NCI-H1930 (cell line): ENCODE measurements at places on chromosomes 11 and 22.

DNA sequence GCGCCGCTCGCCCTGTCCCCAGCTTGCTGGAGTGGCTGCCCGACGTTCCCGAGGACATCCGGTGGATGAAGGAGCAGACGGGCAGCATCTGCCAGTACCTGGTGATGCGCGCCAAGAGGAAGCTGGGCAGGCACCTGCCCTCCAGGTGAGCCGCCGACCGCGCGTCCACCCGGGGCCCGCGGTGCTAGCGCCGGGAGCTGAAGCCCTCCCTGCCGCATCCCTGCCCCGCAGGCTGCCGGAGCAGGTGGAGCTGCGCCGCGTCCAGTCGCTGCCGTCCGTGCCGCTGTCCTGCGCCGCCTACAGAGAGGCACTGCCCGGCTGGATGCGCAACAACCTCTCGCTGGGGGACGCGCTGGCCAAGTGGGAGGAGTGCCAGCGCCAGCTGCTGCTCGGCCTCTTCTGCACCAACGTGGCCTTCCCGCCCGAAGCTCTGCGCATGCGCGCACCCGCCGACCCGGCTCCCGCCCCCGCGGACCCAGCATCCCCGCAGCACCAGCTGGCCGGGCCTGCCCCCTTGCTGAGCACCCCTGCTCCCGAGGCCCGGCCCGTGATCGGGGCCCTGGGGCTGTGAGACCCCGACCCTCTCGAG, 3.3 kb upstream of the CRACR2B start:
- no peak for DNase-seq

- DNase-seq, result no peak
Observed at GRCh38 chr22:27961680-27962079, 42.6 kb upstream of the PITPNB start.

DNA sequence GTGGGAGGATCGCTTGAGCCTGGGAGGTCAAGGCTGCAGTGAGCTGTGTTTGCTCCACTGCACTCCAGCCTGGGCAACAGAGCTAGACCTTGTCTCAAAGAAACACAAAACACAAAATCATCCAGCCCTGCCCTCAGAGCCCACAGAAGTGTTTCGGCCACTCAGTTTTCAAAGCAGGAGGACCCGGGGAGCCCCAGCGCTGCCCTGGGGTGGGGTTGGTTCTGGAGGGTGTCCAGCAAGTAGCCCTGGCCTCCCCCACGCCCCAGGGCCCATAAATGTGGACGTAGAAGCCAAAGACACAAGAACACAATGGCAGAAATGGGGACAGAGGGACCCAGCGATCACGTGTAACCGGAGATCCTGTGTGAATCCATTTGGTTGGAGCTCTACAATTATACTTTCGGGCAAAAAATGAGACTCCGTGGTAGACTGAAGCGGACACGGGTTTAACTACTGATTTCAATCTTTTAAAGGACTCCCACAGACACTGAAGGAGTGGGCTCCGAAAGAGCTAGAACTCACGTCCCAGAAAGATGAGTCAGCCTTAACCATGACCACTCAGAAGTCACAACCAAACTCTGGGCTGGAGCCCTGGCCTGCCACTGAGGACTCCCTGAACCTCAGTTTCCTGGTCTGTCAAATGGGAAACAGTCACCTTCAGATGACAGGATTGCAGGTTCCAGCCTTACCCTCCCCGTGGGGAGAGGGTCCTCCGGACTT, 9.0 kb upstream of the CYTH4 start:
- no peak for DNase-seq

DNA sequence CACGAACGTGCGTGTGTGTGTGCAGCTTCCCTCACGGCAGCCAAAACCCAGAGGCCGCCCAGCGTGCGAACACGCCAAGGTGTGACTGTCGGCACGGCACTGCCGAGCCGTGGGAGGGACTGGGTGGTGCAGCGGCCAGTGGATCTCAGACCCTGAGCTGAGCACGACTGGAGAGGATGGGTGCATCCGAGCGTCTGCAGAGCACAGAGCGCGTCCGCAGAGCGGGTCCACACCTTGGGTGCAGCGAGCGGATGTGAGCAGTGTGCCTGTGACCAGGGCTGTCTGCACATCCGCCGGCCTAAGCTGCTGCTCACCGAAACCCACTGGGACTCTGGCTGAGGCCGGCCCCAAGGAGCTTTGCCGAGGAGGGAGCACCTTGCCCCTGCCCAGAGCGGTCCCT, 22.7 kb downstream of the PTDSS2 start:
- no peak for DNase-seq

DNA sequence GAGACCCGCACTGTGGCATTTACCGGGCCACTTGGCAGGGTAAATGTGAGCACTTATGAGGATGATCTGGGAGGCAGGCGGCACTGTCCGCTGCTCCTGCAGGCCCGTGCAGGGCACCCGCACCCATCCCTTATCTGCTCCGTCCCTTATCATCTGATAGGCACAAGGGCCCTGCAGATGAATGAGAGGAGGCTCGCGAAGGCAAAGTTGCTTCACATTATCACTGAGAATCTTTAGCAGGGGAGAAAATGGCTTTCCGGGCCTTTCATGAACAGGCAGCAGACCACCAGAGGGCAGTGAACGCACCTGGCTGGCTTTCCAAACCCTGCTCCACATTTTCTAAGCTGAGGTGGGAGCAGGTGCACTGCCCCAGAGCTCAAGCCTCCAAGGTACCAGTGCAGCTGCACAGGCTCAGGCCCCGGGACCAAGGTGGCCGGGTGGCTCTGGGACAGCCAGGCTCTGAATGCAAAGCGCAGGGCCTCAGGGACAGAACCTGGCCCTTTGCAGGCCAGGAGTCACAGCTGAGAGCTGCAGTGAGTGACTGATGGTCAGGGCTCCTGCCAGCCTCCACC, 165.6 kb downstream of the SHANK2 start:
- peak; percentile 9 for DNase-seq

DNA sequence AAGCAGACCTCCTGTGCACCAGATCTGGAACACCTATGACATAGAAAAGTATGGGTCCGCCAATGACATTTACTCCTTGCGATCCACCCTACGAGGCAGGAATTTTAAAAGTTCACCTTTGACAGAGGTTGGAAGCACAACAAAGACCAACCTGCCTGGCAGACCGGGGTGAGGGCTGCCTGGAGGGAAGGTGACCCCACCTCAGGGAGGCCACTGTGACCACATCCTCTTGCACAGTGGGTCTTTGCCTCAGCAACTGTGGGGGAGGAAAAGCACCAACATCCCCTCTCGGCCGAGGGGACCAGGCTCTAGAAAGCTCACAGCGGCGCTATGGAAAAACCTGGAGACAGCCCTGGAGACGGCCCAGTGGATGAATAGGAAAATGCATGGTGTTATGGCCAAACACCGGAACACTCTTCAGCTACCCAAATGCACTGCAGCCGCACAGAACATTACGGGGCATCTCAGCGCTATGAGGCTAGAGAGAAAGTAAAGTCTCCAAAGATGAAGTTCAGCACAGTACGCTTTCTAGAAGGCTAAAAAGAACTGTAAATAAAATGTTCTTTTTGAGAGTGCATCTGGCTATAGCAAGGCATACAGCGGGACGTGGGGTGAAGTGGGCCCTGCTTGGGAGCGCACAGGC, 1.8 kb upstream of the SHISAL1 start:
- DNase-seq, result no peak

DNA sequence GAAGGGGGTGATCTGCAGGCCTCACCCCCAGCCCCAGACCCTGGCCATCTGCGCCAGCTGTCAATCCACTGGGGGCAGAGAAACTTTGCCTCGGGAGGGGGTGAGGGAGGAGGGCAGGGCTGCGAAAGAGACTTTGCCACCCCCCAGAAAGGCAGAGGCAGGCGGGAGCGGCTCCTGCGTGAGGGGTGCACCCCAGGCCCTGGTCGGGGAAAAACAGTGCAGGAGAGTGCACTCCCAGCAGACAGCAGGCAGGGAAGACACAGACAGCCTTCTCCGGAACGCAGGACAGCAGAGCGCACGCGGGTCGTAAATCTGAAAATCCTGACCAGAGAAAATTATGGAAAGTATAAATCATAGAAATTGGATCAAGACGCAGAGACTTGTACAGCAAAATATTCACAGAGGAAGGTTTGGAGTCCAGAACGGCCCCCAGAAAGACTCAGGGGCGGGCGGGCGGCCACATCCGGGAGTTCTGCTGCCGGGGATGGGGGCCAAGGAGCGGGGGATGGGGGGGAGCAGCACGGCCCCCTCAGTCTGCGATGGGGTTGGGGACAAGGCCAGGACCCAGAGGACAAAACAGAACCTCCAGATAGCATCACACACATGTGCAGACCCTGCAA, 8.0 kb upstream of the MRPL23 start:
- DNase-seq, result no peak

DNA sequence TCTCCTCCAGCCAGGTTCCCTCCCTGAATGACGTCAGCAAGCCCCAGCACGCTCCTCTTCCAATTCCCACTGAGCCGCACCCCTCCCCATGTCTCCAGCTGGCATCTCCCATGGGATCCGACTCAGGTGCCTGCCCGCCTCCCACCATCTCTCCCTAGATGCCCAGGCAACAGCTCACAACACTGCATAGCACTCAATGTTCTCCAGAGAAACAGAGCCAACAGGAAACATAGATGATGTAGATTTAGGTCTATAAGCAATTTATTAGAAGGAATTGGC, 532.3 kb downstream of the BRD1 start:
- DNase-seq, result no peak

- DNase-seq, result no peak
Observed at GRCh38 chr11:113603277-113604059, 102.6 kb downstream of the TMPRSS5 start.

- no peak for DNase-seq
Observed at GRCh38 chr11:46475926-46476545, 84.5 kb upstream of the CHRM4 start.

GRCh38 chr22:17957693-17958092, 66.7 kb downstream of the MICAL3 start:
- no peak for DNase-seq

- no peak for DNase-seq
Observed at GRCh38 chr11:126432065-126432461, 76.6 kb downstream of the ST3GAL4 start.

- no peak for DNase-seq
Observed at GRCh38 chr22:25099202-25099601, 100.5 kb upstream of the CRYBB3 start.

DNA sequence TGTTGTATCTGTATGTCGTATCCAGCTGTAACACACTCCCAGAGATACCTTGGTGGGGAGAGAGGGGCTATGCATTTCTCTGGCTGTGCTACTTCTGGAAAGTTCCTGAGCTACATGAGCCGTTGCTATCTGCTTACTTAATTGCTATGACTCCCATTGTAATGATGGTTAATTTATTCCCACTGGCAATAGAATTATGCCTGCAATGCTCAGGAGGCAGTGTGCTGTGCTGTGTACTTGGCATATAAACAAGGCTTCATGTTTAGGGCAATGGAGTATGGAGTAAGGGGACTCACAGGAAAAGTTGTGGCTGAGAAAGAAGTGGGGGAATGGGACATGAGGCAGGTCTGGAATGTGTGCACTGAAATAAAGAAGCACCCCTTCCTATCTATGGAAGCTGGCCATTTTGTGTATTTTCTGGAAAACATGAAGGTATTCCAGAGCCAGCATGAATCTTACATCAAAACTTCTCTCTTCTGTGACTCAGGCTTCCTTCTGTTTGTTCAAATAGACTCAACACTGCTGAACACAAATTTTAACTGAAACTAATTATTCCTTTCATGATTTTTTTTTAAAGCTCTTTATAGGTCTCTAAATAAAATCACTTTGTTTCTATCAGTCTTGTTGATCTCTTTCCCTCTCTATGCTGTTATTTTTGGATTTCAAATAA, 40.6 kb downstream of the CD44 start:
- no peak for DNase-seq

- no peak for DNase-seq
Observed at GRCh38 chr11:78036313-78036712, 13.2 kb upstream of the KCTD14 start.

GRCh38 chr11:112522536-112522935, 261.9 kb upstream of the PLET1 start:
- DNase-seq, result no peak

- DNase-seq, result no peak
Observed at GRCh38 chr11:125402435-125402834, 93.6 kb downstream of the FEZ1 start.

- DNase-seq, result no peak
Observed at GRCh38 chr22:29150701-29151100, 55.0 kb upstream of the EMID1 start.

- no peak for DNase-seq
Observed at GRCh38 chr11:79594834-79595233, 154.0 kb upstream of the TENM4 start.

- no peak for DNase-seq
Observed at GRCh38 chr11:20483931-20484330, 96.4 kb downstream of the PRMT3 start.

- no peak for DNase-seq
Observed at GRCh38 chr22:33639588-33640254, 280.6 kb downstream of the LARGE1 start.

- no peak for DNase-seq
Observed at GRCh38 chr11:907668-908067, 2.9 kb downstream of the CHID1 start.

DNA sequence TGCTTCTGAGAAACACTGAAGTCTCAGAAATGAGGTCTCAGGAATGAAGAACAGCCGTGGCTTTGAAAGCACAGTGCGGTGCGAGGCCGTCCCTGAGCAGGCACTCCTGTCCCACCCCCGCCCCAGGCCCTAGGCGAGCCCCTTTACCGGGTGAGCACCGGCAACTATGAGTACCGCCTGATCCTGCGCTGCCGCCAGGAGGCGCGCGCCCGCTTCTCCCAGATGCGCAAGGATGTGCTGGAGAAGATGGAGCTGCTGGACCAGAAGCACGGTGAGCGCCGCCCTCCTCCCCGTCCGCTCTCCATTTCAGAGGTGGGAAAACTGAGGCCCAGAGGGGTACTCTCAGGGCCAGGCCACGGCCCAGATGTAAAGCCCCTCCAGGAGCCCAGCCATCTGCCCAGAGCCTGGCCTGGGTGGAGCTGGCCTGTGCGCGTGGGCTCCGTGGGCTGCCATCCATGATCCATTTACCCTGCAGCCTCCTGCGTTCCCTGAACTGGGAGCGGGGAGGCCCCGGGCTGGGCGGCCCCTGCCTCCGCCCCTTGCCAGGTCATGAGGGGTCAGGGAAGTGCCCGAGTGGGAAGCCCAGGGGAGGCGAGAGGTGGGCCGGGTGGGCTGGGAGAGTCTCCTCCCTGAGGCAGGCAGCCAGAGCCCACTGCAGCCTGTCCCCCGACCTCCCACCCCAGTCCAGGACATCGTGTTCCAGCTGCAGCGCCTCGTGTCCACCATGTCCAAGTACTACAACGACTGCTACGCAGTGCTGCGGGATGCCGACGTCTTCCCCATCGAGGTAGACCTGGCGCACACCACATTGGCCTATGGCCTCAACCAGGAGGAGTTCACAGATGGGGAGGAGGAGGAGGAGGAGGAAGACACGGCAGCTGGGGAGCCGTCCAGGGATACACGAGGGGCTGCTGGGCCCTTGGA, 9.5 kb downstream of the SLC16A8 start:
- DNase-seq, result no peak

- DNase-seq, result no peak
Observed at GRCh38 chr11:129331217-129331616, 44.4 kb upstream of the BARX2 start.

- DNase-seq, result no peak
Observed at GRCh38 chr22:27635435-27635834, 166.1 kb downstream of the MN1 start.

- DNase-seq, result no peak
Observed at GRCh38 chr11:45028911-45029682, 78.4 kb upstream of the TP53I11 start.
